HuH-7 (cell line): ENCODE measurements at places on chromosomes 4 and X.
A peak's percentile ranks its signal among the peaks of the same experiment; 100 is the strongest.

GRCh38 chr4:147096667-147097604, 151.3 kb upstream of the TTC29 start:
- peak; percentile 17 for DNase-seq

DNA sequence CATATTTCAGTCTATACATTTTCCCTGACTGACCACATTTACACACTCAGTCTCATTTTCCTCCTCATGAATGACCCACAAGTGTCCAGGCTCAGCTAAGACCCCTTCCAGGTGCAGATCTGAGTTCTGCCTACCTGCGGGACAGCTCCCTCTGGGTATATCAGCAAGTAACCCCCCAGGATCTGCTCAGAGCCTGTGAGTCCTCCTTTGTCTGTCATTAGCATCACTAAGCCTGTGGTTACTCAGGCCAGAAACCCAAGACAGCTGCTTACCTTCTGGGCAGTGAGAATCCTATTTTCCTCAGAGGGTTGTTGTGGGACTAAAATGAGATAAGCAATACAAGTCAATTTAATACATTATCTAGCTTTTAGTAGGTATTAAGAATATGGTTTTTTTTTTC, 487.6 kb upstream of the BOD1L1 start:
- no peak for DNase-seq

DNA sequence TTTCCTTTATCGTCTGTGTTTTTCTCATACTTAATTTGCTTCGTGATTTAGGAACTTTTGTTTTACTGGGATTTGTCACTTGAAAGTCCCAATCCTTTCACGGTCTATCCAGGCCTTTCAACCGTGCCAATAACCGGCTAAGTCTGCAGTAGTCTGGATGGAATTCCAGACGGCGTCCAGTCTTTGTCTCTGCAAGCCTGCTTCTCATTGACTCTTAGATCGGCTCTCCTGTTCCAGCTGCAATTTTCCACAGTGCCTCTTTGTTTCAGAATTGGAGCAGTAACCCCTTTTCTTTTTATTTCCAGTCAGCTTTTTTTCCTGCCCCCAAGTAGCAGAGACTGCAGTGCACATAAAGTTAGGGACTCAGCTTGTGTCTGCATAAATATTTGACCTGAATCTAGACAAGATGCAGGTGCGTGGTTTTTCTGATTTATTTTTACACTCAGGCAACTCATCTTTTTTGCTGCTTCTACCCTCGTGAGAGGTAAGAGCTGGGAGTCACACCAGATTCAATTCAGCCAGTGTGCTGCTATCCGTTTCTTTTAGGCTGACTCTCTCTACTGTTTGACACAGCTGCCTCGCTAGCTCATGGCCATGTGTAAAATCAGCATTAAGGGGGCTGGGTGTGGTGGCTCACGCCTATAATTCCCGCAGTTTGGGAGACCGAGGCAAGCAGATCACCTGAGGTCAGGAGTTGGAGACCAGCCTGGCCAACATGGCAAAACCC, 37.4 kb upstream of the DHRSX start:
- no peak for DNase-seq

GRCh38 chr4:106364282-106364681, 4.3 kb downstream of the GIMD1 start:
- DNase-seq = no peak

GRCh38 chr4:124641715-124642381, 70.7 kb downstream of the ANKRD50 start:
- no peak for DNase-seq

GRCh38 chr4:173039617-173040577, 128.7 kb upstream of the GALNT7 start:
- no peak for DNase-seq

DNA sequence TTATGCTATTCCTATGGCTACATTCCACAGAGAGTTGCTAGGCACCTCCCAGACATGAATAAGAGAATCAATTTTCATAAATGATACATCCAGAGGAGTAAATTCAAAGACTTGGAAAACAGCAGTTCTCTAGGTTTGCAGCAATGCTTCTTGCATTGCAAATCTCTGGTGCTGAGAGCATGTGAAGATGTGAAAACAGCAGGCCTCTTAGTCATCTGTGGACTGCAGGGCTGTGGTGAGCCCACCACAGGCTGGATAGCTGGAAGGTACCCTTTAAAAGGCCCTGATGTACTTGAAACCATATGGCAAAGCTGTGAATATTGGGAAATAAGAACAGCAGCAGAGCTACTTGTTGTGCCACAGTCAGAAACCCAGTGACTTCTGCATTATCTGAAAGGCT, 2135.9 kb downstream of the ARAP2 start:
- no peak for DNase-seq

DNA sequence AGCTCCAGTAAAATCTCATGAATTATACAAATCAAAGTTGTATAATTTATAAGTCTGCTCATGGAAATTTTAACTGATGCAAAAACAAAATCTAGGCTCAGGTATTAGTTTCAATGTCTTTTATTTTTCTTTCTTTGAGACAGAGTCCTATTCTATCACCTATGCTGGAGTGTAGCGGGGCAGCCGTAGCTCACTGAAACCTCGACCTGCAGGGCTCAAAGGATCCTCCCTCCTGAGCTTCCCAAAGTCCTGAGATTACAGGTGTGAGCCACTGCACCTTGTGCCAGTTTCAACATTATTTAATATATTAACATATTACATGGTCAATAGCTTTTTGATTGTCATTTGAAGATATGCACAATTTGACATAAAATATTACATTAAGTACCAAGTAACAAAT, 678.7 kb downstream of the ARAP2 start:
- no peak for DNase-seq

- no peak for DNase-seq
Measured at GRCh38 chr4:184318852-184319251, 101.2 kb upstream of the ENPP6 start.

DNA sequence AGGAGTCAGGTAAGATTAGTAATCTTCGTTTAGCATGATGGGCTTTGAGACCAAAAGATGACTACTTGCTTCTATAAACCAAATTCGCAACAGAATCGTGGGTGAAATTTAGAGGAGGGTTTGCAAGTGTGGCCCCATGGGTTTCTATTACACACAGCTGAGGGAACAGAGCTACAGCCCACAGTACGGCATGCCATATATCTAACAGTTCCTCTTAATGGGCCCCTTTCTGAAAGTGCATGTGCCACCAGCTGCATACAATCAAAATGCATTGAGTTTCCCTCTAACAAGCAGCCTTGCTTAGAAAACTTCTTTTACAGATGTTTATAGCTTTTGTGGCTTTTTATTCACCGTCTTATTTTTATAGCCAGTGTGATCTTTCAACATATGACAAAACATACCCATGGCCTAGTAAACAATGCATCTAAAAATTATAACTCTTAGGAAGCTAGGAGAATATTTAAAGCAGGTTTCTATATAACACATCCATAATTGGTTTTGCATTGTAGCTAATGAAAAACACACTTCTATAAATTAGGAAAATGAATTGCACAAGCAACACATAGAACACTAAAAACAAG, 202.1 kb downstream of the PRDM5 start:
- DNase-seq = no peak
